ENCODE measurements at places on chromosomes 7 and 10.
A peak's percentile ranks its signal among the peaks of the same experiment; 100 is the strongest.

DNA sequence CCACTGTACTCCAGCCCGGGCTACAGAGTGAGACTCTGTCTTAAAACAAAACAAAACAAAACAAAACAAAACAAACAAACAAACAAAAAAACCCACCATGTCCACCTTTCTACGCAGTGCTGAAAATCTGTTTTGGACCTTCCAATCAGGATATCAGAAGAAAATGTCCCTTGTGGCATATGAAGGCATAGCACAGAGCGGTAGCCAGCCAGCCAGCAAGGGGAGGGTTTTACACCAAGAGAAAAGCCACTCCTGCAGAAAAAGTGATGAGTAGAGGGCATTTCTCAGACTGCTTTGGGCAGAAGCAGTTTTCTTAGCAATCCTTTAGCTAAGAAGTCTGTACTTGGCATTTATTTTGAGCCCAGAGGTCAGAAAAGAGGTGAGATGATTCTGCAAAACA, 612.2 kb downstream of the TYW1 start:
- no peak for DNase-seq

- no peak for DNase-seq
Measured at GRCh38 chr7:158301207-158301606, 286.4 kb downstream of the PTPRN2 start.

GRCh38 chr10:11382187-11382586, 229.3 kb downstream of the USP6NL start:
- no peak for DNase-seq

- DNase-seq: no peak
Measured at GRCh38 chr7:23285657-23286646, 13.2 kb upstream of the MALSU1 start.

DNA sequence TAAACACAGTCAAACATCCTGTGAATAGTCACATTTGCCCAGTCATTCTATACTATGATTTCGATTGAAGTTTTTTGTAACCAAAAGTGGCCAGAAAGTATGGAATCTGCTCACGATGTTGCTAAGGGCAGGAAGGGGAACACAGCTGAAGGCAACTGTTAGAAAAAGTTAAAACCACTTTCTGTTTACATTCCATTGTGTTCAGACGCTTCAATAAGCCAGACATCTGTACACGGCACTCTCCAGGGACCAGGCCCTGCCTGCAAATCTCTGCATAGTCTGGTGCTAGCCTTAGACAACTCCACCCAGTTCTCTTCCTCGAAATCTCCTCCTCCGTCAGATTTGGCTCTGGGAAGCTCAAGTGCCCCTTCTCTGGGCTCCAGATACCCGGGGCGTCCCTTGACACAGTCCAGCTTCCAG, 17.1 kb upstream of the TMEM120A start:
- no peak for DNase-seq

- DNase-seq: no peak
Measured at GRCh38 chr7:30594048-30594539, 584 bp upstream of the GARS1 start.

GRCh38 chr10:69837261-69837660, 35.6 kb downstream of the COL13A1 start:
- no peak for DNase-seq

DNA sequence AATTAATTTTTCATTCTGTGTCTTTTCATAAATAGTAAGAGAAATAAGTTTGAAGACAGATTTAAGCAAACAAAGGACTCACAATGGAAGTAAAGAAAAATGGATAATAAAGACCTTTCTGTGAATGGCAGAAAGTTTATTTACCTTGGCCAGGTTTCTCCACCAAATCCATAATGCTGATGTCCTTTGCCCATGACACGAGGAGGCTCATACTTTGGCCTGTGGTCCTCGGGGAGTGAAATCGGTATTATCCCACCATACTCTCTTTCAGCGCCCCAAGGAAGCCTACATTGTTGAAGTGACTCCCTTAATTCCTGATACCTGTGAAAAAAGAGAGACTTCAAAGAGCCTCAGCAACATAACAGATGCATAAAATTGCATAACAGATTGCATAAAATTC, 43.1 kb upstream of the CYCS start:
- no peak for DNase-seq

DNA sequence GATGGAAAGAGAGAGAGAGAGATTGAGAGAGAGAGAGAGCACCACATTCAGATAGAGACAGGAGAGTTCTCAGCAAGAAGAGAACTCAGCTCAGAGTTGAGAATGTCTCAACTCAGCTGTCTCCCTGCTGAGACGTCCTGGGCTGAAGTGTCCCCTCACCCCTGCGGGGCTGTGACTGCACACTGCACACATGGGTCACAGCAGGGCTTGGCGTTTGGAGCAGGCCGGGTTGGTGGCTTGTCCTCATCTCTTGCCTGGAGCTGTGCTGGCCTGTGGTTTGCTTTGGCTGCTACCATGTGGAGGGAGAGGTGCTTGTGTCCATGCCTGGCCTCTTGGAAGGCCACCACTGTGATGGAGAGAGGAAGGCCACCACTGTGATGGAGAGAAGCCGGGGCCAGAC, 167.9 kb downstream of the RNF216 start:
- DNase-seq: no peak

DNA sequence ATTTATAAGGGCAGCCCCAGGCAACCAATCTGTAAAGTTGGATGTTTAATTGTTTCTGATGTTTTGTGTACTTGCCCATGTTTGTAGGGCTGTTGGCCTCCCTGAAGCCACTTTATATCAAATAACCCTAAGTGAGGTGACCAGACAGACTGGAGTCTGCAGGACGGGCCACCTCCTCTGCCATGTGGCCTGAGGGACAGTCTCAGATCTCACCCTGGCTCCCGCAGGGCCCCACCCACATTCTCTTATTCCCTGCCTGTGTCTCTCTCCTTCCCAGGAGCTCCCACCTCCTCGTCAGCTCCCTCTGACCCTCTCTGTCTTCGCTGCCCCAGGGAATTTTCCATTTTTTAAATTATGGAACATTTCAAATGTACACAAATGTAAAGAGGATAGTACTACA, 9.5 kb upstream of the C10orf71 start:
- DNase-seq: no peak

- DNase-seq: no peak
Measured at GRCh38 chr10:77398986-77399755, 238.4 kb downstream of the KCNMA1 start.

DNA sequence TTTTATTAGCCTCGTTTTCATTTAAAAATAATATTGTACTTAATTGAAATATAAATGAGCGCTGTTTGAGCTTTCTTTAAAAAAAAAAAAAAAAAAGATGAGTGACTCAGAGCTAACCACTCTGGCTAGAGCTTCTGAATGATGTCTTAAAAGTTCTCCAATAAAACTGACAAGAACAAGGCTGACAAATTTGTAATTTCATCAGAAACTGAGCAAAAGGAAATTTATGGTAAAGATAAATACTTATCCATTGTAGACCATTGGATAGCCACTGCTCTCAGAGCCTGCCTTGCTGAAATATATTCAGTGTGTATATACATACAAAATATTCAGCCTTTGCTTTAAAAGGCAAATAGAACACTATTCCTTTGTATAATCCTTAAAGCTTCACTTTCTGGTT, 91.2 kb upstream of the OIT3 start:
- no peak for DNase-seq

- DNase-seq: no peak
Measured at GRCh38 chr7:103679151-103680132, 233.4 kb upstream of the SLC26A5 start.

- no peak for DNase-seq
Measured at GRCh38 chr10:11261687-11262493, 244.2 kb downstream of the CELF2 start.

DNA sequence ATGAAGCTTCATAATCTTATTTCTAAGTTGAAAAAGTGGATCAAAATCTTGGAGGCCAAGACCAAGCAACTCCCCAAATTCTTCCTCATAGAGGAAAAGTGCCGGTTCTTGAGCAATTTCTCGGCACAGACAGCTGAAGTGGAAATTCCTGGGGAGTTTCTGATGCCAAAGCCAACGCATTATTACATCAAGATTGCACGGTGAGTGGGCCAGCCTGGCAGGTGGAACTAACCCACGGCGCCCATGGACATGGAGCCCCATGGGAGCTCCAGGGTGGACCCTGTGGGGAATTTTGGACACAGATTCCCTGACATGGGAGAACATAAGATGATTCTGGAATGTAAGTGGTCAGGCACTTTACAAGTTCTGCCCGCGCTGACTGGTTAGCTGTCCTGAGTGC, 125.9 kb downstream of the TRRAP start:
- DNase-seq: no peak

DNA sequence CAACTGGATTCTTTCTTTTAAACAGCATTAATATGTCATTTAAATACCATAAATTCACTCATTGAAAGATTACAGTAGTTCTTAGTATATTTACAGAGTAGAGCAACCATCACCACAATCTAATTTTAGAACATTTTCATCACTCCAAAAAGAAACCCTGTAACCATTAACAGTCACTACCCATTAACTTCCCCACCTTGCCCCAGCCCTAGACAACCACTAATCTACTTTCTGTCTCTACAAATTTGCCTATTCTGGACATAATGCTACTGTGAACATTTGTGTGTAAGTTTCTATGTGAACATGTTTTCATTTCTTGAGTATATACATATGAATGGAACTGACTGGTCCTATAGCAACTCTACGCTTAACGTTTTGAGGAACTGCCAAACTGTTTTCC, 42.4 kb downstream of the P4HA1 start:
- no peak for DNase-seq

DNA sequence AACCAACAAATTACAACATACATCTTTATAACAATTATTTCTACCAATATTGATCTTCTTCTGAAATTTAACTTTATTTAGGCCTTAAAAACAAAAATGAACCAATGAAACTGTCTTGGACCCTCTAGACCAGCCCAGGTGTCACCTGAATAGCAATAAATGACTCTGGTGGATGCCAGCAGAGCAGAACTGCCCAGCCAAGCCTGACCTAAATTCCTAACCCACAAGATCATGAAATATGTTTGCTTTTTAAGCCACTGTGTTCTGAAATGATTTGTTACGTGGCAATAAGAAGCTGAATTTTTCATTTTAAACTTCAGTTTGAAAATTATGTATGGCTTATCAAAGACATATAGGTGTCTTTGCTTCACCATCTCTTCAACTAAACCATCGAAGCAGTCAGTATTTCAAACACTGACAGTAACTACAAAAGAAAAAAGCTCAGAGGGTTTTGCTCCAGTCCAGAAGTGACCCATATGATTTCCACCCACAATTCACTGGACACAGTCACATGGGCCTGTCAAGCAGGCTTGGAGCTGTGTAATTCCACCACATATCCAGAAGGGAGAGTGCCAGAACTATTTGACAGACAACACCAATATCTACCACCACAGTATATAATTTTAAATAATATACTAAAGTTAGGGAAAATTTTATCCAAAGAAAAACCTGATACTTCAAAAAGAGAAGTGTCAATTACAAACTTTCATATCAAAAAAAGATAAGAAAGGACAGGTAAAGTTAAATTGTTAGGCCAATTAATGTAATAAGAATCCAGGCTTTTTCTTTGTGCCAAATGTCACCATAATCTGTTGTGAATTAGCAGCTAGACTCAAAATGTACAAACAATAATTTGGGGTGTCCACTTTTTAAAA, 94.5 kb downstream of the KMT2C start:
- peak; percentile 32 for DNase-seq

DNA sequence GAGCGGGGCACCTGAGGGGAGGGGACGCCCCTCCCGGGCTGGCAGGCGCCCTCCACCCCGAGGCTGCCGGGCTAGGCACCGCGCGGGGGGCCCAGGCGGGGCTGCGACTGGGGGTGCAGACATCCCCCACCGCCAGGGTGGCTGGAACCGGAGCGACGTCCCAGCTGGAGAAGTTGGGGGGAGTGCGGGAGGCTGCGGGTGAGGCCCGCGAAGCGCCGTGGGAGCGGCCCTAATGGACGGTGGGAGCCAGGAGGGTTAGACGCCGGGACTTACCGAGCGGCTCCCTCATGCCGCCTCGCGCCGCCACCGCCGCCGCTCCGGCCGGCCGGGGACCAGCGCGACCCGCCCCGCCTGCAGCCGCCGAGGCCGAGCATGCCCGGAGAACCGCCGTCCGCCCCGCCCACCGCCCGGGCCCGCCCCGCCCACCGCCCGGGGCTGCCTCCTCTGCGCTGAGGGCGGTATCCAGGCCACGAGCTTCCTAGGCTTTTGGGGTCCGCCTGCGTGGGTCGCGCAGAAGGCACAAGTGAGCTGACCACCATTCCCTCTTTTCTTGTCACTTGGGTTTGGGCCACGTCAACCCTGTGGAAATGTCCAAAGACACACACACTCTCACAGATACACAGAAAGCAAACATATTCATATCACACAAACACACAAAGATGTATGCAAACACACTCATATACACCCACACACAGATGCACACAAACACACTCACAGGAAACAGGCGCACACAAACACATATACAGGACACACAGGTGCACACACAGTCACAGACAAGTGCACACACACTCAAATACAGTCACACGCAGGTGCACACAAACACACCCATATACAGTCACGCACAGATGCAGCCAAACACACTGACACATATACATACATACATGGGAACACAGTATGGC, at the start of gene JCAD:
Gene JCAD (minus strand): TSS at position 378 of the 899 bp plus-strand sequence. CDS start 11,774 bp downstream, outside the sequence.
- peak; percentile 18 for DNase-seq

GRCh38 chr10:93367664-93368063, 114.5 kb downstream of the MYOF start:
- no peak for DNase-seq

- DNase-seq: peak; percentile 1
Measured at GRCh38 chr10:59830601-59831259, 75.6 kb downstream of the CCDC6 start.

DNA sequence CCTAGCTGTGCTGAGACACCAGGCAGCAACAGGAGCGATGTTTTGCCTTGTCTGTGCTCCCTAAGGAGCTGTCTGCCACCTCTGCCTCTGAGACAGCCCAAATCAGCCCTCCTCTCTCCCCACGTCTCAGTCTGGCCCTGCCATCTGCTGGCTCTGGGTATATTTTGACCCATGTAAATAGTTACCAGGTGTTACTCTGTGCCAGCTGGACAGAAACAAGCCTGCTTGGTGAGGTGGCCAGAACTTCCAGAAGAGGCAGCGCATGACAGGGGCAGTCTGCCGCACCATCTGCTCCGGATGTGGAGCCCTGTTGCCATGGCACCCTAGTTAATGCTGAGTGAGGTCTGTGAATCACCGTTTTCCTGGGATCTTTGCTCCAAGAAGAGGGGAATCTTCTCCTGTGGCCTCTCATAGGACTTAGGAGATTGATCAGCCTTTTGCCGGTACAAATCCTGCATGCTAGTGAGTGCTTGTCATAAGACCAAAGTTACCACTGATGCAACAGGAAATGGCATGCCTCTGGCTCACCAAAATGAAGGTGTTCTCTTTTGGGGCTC, 31.8 kb downstream of the GSTO2 start:
- peak; percentile 94 for DNase-seq

DNA sequence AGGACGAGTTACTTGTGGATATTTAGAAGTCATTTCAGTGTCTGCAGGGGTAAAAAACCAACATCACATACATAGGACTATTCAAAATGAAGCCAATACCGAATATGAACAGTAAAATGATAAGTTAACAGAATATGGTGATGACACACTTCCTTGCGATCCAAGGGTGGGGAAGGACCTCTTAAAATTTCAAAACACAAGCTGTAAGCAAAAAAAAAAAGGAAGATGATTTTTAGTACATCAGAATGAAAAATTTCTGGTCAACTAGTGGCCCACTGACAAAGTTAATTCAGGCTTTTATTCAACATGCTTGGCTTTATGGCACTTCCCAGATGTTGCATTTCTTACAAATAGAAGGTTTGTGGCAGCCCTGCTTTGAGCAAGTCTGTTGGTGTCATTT, 19.0 kb upstream of the GALNTL5 start:
- no peak for DNase-seq
